ENCODE measurements at places on chromosomes 7 and 10.
A peak's percentile ranks its signal among the peaks of the same experiment; 100 is the strongest.

- DNase-seq, result no peak
These were observed 202.1 kb upstream of the SMIM30 start for GRCh38 chr7:113320419-113320818.

DNA sequence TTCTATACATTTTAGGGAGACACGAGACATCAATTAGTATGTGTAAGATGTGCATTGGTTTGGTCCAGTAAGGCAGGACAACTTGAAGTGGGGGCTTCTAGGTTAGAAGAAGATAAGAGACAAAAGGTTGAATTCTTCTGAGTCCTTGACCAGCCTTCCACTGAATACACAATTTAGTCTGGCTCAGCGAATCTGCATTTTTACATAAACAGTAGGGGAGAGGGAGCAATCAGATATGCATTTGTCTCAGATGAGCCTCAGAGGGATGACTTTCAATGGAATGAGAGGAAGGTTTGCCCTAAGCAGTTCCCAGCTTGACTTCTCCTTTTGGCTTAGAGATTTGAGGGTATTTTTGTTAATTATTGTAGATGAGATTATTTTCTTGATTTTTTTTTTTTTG lies 20.0 kb upstream of the C10orf90 start:
- no peak for DNase-seq

DNA sequence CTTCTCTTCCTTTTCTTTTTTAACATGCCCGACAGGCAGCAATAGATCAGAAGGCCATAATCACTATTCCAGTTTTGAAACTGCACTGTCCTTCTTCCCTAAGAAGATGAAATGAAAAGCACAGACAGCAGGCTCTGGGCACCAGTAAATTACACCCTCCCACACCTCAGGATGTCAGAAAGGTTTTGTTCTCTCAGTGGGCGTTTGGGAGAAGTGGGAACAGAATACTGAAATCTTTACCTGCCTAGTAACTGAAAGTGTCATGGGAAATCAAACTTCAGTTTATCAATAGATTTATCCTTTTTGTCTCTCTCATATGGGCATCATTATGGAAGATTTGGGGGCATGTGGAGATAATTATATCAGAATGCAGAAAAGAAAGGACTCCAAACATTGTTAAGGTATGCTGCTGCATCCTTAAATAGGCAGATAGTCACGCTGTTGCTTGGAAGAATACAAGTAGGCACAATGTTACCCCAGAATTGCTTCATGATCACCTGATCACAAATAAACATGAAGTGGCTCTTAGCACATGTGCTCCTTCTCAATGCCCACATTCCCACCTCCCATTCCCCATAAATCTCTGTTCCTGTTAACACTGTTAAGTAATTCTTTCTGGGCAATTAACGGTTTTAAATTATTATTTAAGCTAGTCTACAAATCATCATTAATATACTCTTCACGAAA lies 113.3 kb downstream of the DOCK4 start:
- DNase-seq, result no peak

GRCh38 chr10:110491346-110491745 lies 6.4 kb upstream of the DUSP5 start:
- DNase-seq, result no peak

DNA sequence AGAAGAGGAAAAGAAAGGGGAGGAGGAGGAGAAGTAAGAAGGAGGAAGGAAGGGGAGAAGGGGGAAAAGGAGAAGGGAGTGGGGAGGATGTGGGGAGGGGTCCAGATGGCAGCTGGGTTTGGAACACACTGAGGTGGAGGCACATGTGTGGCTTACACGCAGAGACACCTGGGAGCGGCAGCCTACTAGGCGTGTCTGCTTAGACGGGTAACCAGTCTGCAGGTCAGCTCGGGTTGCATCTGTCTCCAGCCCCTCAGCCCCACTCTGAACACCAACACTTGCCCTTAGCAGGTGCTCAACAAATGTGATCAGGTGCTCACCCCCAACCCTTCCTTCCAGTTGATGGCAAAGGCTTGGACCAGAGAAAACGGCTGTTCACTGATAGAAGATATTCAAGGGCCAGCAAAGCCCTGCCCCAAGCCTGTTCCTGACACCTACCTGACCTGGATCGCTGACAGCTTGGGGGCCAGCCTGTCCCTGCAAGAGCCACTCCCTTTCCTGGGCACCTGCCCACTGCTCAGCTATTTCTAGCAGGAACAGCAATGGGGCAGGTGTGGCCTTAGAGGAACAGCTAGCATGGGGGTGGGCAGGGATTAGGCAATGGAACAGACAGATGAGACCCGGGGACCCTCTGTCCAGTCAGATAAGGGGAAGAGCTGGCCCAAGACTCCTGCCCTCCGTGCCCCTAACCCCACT lies 70.5 kb downstream of the SH3PXD2A start:
- peak; percentile 39 for DNase-seq

GRCh38 chr7:90412458-90413184 lies 9.4 kb downstream of the CLDN12 start:
- DNase-seq, result peak; percentile 42

DNA sequence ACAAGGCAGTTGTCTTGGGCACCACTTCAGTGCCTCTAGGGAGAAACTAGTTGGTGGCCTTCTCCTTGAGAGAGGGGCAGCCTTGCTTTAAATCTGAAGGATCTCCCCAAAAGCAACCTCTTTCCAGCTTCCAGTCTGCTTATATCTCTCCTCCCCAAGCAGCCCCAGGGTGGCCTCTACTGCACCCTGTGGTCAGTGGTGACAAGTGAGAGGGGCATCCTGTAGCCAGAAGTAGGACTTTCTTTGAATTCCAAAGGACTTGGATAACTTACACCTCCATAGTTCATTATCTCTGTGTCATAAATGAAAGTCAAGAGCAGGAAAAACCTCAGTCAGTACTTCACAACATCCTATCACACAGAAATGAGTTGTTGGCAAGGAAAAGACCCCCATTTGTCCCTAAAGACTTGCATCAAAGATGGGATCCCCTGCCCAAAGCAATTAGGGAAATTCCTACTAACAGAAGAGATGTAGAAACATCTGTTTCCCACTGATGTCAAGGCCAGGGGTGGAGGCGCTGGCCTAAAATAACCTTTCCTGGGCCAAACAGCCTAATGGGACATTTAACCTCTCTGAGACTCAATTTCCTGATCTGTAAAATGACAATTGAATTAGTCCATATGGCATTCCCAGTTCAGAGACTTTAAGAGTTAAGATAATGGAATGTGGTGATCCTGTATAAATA lies 44.0 kb upstream of the ANKRD1 start:
- no peak for DNase-seq

DNA sequence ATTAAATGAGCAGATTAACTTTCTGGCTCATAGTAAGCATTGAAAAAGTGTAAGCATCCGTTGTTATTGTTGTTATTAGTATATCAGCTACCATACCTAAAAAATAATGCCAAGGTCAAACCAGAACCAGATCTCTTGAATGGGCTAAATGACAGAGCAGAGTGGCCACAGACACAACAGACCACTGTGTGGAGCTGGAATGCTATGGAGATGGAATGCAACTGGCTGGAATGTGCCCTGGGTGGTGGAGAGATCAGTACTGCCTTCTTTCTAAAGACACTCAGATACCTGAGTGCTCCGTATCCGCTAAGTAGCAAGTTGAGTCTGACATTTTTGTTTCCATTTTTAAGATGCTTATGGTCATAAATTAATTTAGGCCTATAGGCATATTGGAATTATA lies 20.5 kb upstream of the DNAJB12 start:
- peak; percentile 41 for DNase-seq

DNA sequence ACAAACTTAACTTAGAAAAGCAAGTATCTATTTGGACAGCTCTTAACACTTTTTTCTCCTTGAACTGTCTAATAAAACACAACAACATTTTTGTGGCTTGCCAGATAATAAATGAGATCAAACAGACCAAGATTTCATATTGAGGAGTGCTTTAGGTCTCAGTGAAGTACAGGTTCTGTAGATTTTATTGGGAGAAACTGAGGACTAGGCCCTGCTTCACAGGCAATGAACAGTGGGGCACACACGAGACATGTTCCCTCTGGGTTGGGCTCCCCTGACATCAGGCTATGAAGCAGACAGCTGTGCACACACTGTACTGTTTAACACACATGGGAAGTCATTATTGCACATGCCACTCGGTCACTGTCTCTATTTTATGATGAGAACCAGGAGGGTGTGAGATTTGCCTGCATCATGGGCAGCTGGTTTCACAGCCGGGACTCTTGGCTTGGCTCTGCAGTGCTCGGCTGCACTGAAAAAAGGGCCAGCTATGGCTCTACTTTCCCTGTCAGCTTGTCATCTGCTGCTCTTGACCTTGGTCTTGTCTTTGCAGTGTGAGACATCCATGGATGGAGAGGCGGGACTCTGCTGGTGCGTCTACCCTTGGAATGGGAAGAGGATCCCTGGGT lies 4.2 kb downstream of the IGFBP1 start:
- DNase-seq, result no peak

- DNase-seq, result no peak
These were observed 78.5 kb downstream of the C7orf25 start for GRCh38 chr7:42833411-42833810.

- no peak for DNase-seq
These were observed 5.0 kb downstream of the NOLC1 start for GRCh38 chr10:102157224-102157623.

DNA sequence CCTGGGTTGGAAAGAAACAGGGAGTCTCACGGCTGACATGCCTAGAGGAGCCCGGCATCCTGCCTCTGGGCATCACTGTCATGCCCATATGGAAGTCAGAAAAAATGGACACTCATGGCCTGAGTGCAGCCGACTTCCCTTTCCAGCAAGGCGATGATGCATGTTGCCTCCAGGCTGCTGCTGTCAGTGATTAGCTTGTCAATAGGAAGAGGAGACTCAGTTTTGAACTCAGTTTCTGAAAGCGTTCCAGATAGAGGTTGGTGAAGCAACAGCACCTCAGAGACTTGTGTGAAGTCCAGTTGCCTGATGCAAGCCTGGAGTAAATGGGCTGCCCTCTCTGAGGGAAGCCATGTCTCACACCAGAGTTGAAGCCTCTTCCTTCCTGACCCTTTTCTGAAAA lies 148.4 kb downstream of the TPST1 start:
- DNase-seq, result no peak

GRCh38 chr10:119689016-119689580 lies 36.8 kb upstream of the INPP5F start:
- no peak for DNase-seq

GRCh38 chr7:98241674-98242241 lies 10.3 kb downstream of the TECPR1 start:
- no peak for DNase-seq

GRCh38 chr10:130630135-130630534 lies 493.9 kb downstream of the GLRX3 start:
- DNase-seq, result no peak

DNA sequence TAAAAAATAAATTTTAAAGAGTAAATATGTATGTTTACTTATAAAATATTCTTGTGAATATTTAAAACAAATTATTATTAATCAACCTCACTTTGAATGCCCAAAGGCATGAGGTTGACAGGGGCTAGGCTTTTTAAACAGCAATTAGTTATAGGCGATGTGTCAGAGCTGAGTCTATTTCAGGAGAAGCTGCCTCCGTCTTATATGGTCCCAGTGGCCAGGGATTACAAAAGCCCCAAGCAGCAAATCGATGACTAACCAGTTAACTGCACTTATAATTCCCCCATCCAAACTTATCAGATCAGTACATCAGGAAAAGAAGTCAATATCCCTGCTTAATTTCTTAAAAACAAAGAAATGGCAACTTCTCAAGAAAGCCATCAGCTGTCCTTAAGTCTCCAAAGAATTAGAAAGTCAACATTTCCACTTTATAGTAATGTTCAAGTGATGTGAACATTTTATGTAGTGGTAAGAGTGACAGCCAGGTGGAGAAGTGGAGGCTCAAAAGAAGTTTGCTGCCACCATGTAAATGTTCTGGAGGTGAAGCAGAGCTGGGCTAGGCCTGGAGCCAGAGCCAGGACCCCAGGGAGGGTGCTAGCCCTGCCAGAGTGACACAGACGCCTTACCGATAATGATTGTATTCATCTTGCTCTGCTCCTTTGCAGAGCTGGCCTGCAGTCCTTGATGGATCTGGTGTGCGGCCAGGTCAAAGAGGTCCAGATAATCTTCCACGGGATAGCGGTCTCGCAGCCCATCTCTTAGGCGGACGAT lies 51.5 kb downstream of the CHST15 start:
- DNase-seq, result peak; percentile 9

- DNase-seq, result no peak
These were observed 28.1 kb downstream of the MCU start for GRCh38 chr10:72719941-72720592.

- DNase-seq, result no peak
These were observed 40.0 kb downstream of the CUX1 start for GRCh38 chr7:101857358-101857811.

GRCh38 chr10:52740913-52741675 lies 31.5 kb downstream of the MBL2 start:
- DNase-seq, result peak; percentile 48

- DNase-seq, result peak; percentile 52
These were observed 103.4 kb downstream of the SAMD9 start for GRCh38 chr7:93014410-93014809.

DNA sequence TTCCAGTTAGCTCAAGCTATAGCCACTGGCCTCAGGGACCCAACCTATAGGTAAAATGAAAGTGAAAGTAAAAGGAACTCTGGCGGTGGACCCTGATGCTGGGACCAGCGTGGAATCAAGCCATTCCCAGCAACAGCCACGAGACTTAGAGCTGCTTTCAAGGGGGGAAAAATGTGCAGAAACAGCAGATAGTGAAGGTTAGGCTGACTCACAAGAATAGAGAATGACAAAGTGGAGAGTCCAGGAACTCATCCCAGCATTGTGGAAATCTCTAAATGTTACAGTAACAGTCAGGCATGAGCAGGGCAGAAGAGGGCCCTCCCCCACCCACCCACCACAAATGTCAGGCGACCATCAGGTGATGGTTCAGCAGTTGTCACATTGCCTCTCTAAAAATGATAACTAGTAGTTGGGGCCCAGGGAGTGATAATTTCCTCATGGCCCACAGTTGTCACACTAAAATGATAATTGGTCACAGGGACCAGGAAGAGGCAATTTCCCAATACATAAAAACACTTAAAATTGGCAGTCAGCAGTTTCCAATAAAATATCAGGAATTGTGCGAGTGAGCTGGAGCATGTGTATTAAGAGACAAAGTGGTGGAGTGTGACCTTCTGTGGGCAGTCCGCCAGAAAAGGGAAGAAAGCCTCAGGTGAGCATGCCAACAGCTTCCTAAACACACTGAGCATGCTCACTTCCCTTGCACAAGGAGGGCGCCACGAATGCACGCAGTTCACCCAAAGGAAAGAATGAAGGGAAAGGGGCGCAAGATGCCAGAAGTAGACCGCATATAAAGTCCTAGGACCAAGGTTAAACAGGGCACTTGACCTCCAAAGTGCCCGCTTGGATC lies 129.8 kb upstream of the PPP1R3A start:
- DNase-seq, result no peak

DNA sequence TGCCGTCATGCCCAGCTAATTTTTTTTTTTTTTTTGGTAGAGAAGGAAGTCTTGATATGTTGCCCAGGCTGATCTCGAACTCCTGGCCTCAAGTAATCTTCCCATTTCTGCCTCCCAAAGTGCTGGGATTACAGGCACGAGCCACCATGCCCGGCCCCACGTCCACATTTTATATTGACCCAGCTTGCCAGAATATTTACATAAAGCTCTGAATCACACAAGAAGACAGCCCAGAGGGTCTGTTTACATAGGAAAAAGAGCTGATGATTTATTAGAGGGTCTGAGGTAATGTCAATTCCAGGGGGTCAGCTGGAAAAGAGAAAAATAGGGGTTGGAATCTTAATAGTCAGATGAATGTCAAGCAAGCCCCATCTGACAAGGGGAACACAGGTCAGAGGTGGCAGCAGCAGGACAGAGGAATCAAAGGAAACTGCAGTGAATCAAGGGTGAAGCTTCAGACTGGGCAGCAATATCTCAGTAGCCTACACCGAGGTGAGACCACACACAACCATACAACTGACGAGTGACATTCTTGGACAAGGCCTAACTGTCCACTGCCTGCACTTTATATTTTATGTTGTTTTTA lies 15.8 kb upstream of the SLF2 start:
- peak; percentile 34 for DNase-seq

Measured in NCI-H82 (cell line).